ENCODE measurements at places on chromosomes 5 and 9.

- DNase-seq, result no peak
Observed at GRCh38 chr9:81245254-81245956, 443.9 kb downstream of the TLE1 start.

DNA sequence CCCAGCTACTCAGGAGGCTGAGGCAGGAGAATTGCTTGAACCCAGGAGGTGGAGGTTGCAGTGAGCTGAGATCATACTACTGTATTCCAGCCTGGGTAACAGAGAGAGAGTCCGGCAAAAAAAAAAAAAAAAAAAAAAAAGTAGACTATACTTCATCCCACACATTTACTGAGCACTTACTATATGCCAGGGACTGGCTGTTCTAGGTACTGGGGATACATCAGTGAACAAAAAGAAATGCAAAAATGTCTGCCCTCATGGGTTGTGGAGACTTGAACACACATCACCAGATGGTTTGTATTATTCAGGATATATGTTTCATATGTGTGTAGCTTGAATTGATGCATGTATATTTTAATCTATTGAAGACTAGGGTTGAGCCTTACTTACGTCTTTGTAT, 2.9 kb upstream of the LHFPL2 start:
- DNase-seq, result no peak

- DNase-seq, result no peak
Observed at GRCh38 chr5:66339896-66340295, 195.8 kb downstream of the SREK1 start.

DNA sequence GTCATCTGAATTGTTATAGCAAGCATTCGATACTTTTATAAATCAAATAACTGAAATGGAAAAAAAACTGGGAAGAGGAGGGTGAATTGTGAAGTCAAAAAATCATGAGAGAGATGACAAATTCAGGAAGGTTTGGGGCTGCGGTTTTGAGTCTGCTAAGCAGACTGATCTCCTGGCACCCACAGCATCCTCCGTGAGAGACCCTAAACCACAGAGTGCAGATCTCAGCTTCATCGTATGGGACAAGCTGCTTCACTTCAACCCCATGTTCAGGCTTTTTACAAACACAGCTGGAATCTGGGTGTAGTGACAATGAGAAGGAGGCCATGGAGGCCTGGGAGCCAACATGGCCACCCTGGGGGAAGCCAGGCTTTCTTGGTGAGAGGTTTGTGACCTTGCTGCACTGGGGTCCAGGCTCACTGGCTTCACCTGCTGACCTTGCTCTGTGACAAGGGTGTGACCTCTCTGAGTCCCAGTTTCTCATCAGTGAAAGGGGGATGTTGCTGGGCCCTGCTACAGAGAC, 19.4 kb downstream of the USP20 start:
- DNase-seq, result no peak

GRCh38 chr9:94819161-94819687, 92.7 kb downstream of the AOPEP start:
- DNase-seq, result no peak

DNA sequence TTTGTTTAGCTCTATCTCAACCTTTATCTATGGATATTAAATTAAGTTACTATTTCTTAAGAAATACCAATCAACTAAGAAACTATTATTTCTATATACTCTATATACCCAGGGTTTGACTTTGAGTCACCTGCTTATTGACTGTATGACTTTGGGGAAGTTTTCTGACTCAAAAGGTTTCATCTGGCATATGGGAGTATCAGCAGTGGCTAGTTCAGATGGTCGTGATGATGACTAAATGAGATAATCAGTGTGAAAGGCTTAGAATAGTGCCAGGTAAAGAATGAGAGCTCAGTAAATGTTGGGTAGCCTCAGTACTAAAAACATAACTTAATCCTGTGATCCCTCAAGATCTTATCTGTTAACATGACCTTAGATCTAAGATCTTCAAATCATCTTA, 179.7 kb upstream of the ISL1 start:
- DNase-seq, result no peak

DNA sequence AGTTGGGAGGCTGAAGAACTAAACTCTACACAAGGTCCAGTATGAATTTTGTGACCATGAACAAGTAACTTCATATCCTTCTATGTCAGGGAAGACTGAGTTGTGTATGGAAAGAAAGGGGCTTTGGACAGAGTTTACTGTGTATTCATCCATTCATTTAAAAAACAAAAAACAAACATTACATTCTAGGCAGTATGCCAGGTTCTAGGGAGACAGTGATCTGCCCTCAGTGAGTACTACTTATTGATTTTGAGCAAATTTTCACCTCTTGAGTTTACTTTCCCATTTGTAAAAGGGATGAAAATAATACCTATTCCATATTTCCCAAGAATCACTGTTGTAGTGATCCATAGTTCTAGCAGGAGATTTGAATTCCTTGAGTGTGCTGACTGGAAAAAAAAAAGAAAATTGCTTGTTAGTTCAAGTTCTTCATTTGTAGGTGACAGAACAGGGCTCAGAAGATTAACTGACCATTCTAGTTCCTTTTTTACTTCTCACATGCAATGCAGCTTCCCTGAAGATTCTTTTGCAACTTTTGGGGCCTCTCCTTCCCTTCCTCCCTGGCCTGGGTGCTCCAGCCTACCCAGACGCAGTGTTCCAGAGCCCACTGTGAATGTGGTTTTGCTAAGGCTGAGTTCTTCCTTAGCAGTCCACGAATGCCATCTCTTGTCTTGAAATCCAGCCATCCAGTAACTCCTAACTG, 2.6 kb upstream of the GAPVD1 start:
- DNase-seq, result no peak

DNA sequence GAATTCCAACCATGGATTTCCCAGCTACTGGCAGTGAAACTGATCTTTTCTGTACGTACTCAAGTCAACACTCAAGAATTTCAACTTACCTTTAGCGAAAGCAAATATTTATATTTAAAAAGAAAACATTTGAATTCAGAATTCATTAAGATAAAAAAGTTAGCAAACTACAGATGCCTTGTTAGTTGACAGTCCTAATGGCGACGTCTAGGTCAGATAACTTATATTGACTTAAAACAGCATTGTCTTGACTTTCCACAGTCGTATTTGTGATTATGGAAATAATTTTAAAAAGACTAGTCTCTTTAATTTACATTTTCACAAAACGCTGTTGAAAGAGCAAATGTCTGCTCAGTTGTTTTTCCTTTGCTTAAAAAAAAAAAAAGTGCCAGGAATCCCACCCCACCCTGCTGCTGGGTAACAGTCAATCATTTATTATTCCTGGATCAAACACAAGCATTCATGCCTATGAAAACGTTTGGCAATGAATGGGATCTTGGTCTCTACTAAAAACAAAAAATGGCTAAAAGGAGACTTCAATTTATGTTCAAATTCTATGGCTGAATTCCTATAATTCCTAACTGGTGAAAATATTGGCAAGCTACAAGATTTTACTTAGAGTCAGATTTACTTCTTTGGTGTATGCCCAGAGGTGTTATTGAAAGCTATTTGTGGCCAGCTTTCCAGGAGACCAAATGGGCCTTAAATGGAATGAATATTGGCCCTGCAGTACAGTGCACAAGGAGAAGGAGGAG, 22.0 kb downstream of the OR2S2 start:
- no peak for DNase-seq

DNA sequence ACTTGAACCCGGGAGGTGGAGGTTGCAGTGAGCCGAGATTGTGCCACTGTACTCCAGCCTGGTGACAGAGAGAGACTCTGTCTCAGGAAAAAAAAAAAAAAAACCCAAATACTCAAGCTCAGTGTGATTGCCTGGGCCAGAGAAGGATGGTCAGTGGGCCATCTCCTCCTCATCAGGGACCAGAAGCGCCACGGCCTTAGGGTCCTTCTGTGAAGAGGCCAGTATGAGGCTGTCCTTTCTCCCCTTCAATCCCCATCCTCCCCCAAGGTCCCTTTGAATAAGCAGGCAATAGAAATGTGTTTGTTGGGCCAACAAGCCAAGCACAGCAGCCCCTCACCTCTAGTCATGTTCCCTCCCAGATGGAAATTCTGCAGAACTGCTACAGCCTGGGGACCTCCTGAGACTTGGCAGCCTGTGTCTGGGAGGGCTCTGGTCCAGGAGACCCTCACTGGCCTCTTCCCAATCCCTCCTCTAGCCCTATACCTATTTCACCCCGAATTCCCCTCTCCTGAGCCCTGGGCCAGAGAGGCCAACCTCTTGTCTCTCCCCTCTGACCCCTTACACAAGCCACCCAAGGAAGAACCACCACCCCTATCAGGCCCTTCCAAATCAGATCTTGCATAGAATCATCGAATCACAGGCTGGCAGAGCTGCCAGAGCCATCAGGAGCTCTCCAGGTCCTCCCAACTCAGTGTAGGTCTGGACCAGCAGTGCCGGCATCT, 1.0 kb downstream of the CSF1R start:
- no peak for DNase-seq

GRCh38 chr5:174323878-174324281, 278.4 kb downstream of the NSG2 start:
- DNase-seq, result peak; percentile 92

- no peak for DNase-seq
Observed at GRCh38 chr5:180140079-180140554, 68.6 kb upstream of the RNF130 start.

GRCh38 chr5:20300110-20300509, 312.1 kb upstream of the CDH18 start:
- DNase-seq, result no peak

GRCh38 chr9:30519756-30520155, 1864.7 kb upstream of the ACO1 start:
- DNase-seq, result no peak

DNA sequence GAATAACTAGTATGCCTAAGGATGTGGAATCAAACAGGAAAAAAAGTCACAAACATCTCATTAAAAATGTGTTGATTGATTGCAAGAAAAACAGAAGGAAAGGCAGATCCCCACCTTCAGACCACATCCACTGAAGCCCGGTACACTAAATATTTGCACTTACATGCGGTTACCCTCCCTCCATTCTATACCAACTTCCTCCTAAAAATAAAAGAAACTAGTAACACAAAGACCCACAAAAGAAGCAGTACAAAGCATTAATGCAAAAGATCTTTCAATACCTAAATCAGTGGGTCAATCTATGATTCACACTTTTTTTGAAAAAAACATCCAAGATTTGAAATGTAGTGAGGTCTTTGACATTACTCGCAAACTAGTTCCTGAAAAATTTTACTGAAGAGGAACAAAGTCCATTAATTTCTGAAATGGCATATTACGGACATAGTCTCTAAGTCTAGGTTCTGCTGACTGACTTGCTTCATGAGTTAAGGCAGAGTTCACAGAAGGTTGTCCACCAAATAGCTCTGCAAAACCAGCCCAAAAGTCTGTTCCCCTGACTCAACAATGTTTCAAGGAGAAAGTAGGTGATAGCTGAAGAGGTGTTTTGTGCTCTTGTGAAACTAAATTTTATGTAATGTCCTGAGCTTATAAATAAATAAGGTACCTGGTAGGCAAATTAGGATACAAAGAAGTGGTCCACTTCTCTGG, 100.7 kb downstream of the PAM start:
- no peak for DNase-seq

DNA sequence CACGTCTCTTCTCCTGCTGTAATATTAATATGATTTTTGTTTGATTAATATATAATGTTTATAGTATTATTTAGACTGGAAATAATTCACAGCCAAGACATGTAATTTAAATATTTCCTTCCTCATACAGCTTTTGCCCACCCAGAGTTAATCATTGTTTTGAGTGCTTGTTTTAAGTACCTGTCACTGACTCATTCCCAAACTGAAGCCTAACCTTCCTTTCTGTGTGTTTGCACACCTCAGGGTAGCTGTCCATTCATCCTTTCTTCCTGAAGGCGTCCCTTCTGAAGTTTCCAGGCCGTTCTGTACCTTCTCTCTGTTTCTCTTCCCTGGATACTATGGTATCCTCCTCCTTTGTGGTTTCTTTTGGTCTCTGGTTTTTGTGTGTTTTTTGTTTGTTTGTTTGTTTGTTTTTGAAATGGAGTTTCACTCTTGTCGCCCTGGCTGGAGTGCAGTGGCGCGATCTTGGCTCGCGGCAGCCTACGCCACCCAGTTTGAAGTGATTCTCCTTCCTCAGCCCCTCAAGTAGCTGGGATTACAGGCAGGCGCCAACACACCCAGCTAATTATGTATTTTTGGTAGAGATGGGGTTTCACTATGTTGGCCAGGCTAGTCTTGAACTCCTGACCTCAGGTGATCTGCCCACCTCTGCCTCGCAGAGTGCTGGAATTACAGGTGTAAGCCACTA, 312.4 kb downstream of the DOCK8 start:
- DNase-seq, result peak; percentile 20

DNA sequence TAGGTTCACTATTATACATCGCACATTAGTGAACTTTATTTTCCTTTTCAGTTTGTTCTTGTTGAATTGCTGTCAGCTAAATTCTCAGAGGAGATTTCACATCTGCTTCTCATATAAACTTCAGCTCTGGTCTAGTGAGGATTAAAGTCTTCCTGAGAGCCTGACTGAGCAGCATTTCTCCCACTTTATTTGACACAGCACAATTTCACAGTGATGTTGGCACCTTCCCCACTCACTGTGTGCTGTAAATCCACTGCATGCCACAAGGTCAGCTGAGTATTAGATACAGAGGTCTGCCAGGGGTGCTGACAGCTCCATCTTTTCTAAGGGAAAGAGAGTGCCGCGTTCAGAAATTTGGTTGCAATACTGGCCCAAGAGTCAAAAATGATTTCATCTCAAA, 567.4 kb downstream of the PRR16 start:
- no peak for DNase-seq

DNA sequence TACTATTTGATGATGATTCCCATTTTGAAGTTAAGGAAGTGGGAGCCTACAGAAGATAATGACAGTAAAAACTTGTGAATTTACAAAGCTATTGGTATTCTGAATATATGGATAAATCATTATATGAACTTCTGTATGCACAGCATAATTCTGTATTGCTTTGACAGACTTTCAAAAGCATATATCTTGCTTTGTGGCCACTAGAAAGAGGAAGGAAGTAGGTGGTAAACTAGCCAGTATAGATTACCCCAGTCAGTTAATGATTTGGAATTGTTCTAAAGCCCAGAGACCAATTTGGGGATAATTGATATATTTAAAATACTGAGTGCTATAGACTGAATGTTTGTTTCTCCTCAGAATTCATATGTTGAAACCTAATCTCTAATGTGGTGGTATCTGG, 53.0 kb downstream of the NR2F1 start:
- DNase-seq, result no peak

GRCh38 chr9:119005162-119005561, 364.1 kb downstream of the BRINP1 start:
- DNase-seq, result no peak

- no peak for DNase-seq
Observed at GRCh38 chr5:110072651-110073050, 382.9 kb downstream of the MAN2A1 start.

GRCh38 chr5:61931236-61931635, 374.8 kb upstream of the KIF2A start:
- DNase-seq, result no peak

GRCh38 chr5:36371366-36371765, 69.7 kb upstream of the RANBP3L start:
- no peak for DNase-seq

DNA sequence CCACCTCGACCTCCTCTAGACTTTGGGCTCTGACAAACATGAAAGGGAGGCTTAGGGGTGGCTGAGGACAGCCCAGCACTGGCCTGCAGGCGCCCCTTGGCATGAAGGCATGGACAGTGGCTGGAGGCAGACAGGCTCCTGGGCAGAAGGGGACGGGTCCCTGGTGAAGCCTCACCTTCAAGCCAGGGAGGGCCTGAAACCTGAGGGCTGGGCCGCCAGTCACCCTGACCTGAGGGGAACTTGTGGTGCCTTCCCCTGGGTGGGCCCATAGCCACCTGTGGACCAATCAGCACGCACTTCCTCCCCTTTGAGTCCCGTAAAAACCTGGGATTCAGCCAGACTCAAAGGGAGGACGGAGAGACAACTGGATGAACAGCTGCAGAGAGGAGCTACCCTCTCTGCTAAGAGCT, 90.4 kb upstream of the PUM3 start:
- no peak for DNase-seq

- DNase-seq, result no peak
Observed at GRCh38 chr5:25006734-25007133, 362.0 kb upstream of the CDH10 start.
